GM12878 (cell line): ENCODE measurements at places on chromosomes 1 and 21. TPM values are rescaled to one million over a fixed set of nuclear protein-coding genes. Genes with fewer than 3 reads are reported as not detected.

DNA sequence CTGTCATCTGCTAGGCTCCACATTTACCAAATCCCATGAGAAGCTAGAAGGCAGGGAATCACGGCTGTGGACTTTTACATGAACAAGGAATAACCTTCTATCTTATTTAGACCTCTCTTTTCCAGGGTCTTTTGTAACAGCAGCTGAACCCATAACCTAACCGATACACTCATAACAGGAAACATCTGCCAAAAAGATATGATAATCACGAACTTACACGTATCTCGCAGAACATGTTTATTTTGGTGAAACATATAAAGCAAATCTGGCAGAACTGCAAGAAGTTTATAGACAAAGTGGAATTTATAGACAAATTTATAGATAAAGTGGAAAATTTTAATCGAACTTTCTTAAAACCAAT is 20.4 kb downstream of the TINAGL1 start:
- H3K4me1 ChIP-seq, result no peaks in the 10 kb centered on the region; the same call in 1 of the 2 replicates
- DNase-seq, result no peak
- no peak overlapping the region for H3K27ac ChIP-seq
- H3K27me3 ChIP-seq, result no peaks in the 10 kb centered on the region

GRCh38 chr1:209769971-209770370 is 14.1 kb downstream of the TRAF3IP3 start:
- peak overlapping the region; percentile 93 for H3K27ac ChIP-seq
- H3K4me1 ChIP-seq, result peaks cover 54% of the 10 kb centered on the region

The RSPO1 gene
- total RNA-seq, result not detected in 2 replicates

The DCDC2B gene
- total RNA-seq, result 0.13 and 0.15 TPM in 2 replicates
